ENCODE measurements at places on chromosomes 1 and 21.

GRCh38 chr1:55723001-55723400 lies 507.8 kb upstream of the USP24 start:
- DNase-seq, result no peak

DNA sequence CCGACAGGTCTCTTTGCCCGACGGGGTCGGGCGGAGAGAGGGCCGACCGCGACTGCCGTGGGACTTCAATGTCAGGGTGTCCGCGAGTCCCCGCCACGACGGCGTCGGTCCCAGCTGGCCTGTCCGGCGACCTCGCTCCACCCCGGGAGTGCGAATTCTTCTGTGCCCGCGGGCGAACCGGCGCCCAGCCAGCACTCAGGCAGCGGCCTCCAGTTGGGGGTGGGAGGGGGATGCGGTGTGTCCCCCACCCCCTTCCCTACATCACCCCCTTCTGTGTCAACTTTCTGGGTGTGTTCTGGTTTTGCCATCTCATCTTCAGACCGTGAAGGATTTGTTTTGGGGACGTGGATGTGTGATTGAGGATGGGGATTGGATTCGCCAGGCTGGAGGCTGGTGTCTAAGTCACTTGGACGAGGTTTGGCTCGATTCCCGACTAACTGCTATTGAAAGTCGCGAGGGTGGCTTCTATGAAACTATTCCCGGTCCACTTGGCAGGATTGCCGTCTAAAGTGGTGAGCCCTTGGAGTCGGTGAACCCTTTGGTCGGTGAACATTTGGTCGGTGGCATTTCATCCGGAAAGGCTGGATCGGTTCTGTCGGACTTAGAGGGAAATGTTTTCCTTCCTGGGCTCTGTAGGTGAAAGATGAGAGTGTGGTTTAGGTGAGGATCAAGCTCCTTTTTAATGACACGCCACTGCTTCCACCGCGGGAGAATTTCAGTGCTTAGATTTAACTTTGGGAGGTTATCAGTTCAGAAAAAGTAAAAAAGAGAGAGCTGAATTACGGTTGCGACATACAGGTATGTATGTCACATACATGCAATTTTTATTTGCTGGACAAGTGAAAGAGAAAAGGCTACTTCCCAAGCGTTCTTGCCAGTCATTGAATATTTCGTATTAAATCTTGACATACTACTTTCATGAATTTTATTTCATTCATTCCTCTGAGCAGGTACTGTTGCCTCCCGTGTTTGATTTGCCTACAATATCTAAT lies 771 bp downstream of the ABCD3 start:
- DNase-seq, result peak; percentile 48

GRCh38 chr1:21126324-21126723 lies 50.4 kb downstream of the EIF4G3 start:
- DNase-seq, result peak; percentile 7

- DNase-seq, result no peak
Observed at GRCh38 chr1:164613176-164613575, 54.2 kb downstream of the PBX1 start.

DNA sequence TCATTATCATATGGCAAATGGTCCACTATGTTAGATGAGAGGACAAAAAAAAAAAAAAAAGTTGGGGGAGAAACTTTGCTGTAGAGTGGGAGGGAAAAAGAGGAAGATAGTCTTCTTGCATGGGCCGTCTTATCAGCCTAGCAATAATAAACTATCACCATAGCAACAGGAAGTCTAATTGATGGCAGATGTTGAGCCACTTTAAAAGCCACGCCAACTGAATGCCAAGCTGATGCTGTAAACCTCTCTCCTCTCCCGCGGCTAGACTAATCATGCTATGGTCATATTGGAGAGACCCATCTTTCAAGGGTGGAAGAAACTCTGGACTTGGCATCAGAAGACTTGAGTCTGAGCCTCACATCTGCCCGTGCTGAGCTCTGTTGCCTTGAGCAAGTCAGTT lies 122.2 kb upstream of the HOOK1 start:
- DNase-seq, result peak; percentile 6

GRCh38 chr1:16155537-16156410 lies at the start of gene EPHA2:
EPHA2 (minus strand) TSS chr1:16156069; CDS start chr1:16155932, 137 bp downstream.
- peak; percentile 89 for DNase-seq

DNA sequence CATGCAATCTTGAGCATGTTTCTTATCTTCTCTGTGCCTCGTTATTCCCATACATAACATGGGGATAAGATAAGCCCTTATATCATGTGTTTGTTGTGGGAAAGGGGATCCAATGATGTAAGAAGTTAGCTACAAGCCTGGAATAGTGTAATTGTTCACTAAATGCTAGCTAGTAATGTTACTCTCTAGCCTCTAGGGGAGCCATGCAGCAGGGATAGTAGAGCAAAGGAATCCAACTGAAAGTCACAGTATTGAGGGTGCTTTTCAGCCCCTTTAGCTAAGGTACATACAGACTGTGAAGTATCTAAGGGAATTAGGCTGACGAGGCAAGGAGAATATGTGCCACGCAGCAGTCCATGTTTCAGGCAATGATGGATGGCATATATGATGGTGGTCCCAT lies 46.9 kb downstream of the IL23R start:
- DNase-seq, result no peak

GRCh38 chr1:204568576-204569315 lies 52.5 kb downstream of the MDM4 start:
- DNase-seq, result no peak

DNA sequence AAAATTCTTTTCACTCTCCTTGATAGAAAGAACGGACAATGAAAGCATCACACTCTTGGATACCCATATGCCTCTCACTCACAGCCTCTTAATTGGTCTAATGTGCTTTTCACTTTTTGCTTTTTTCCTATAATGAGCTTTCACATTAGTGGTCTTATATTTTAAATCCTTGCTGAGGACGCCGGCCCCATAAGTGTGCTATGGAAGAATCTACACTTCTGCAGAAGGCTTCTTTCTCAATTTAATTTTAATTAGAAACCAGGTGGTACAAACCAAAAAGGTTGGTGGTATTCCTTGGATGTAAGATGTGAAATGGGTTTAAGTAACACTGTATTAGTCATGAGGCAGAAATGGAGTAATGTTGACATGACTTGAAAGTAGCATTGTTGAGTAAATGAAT lies 190.6 kb upstream of the NFIA start:
- DNase-seq, result no peak

DNA sequence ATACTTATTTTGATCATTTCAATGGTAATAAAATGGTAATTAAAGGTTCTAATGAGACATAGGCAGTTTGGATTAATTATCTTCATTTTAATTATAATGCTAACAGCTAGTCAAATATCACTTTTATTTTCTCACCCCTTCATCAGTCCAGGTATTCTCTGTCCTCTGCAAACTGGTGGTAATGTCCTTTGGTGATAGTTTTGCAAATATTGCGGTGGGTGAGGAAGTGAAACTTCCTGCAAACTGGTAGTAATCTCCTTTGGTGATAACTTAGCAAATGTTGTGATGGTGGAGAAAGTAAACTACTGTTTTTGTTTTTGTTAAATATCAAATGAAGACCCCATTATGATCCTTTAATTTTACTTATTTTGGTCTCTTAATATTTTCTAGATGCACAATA lies 209.0 kb downstream of the AMY1C start:
- no peak for DNase-seq

DNA sequence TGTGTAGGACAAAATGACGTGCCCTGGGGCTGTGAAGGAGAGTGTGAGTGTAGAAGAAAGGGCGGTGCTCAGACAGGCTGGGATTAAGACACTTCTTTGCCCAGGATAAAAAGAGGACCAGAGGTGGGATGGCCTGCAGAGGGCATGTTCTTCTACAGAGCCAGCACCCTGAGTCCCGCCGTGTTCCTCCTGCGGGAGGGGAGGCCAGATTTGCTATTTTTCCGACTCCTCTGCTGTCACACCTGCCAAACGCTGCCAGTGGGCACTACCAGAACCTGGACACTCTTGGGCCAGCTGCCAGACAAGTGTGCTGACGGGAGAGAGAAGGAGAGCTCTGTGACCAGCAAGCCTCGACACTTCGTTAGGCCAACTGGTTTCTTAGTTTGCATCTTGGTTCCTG lies 206.4 kb downstream of the PLD5 start:
- peak; percentile 1 for DNase-seq

DNA sequence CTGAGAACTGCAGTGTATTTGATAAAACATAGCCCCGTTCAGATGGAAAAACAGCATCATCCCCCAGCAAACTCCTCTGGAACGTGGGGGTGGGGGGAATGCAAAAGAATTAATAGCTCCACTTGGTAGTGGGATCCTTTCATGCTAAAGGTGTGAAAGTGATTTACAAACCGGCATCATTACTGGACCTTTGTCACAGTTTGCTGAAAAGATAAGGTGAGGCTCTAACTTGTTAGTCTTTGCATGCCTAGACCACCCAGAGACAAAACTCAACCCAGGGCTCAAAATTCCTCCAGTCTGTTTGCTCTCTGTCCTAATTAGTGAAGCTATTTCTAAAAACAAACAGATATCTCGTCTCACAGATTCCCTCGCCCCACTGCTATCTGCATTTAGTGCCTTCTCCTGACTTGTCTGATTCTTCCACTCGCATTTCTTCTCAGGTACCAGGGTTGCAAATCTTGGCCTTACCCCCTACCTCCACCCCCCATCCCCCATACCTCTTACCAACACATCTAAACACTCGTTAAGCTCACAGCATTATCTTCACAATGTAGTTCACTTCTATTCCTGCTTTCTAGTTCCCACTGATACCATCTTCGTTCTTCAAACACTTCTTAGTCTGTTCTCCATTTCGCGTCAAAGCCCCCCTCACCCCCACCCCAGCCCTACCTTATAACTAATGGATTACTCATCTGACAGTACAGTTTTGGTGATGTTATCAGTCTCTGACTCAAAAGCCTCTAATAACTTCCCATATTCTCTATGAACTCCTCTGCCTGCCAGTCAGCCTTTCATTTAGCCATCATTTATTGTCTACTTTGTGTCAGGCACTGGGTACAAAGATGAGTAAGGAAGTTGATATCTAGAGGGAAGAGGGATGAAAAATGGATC lies 11.8 kb downstream of the IER5 start:
- DNase-seq, result no peak

- DNase-seq, result no peak
Observed at GRCh38 chr1:239630767-239631166, 244.4 kb downstream of the CHRM3 start.

GRCh38 chr1:184418652-184419349 lies 32.0 kb downstream of the C1orf21 start:
- no peak for DNase-seq

GRCh38 chr1:190736971-190737590 lies 259.4 kb upstream of the BRINP3 start:
- no peak for DNase-seq

DNA sequence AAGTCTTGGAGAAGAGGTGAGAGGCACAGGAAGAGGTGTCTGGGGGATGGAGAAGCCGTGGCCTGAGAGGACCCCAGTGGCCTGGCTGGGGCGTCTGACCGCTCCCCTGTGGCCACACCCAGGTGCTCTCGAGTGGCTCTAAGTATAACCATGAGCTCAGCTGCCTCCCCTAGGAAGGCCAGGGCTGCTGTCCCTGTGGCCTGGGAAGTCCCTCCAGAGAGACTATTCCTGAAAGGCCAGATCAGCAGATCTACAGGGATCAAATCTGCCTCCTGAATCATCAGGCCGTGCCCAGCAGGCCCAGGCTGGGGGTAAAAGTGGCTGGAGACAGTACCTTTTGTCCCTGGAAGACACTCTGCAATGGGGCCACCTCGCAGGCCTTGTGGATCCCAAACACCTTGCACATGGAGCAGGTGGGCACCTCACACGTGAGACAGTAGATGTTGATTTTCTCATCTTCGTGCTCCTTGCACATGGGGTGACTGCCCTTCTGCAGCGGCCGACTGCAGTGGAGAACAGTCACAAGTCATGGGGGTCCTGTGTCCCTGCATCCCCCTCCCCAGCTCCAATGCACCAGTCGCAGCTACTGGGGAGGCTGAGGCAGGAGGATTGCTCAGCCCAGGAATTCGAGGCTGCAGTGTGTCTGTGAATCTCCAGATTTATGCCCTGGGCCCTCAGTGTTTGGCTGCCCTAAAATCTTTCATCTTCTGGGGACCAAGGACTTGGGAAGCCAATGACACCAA lies 6.4 kb downstream of the TRIM63 start:
- no peak for DNase-seq

DNA sequence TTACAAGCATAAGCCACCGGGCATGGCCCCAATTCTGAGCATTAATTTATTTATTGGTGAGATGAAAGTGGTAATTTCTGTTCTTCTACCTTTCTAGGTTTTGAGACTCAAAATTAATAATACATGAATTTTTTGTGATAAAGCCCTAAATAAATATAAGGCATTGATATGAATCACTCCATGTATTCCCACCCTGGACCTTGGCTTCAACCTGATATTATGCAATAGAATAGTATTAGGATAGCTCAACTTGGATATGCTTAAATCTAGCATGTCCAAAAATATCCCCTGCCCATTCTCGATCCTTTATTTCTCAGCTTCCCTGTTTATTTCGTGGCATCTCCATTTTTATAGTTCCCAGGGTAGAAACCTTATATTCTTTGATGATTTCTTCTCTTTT lies 2.5 kb downstream of the AGL start:
- DNase-seq, result no peak

- peak; percentile 45 for DNase-seq
Observed at GRCh38 chr21:41612674-41613532, 104.9 kb upstream of the TMPRSS2 start.

DNA sequence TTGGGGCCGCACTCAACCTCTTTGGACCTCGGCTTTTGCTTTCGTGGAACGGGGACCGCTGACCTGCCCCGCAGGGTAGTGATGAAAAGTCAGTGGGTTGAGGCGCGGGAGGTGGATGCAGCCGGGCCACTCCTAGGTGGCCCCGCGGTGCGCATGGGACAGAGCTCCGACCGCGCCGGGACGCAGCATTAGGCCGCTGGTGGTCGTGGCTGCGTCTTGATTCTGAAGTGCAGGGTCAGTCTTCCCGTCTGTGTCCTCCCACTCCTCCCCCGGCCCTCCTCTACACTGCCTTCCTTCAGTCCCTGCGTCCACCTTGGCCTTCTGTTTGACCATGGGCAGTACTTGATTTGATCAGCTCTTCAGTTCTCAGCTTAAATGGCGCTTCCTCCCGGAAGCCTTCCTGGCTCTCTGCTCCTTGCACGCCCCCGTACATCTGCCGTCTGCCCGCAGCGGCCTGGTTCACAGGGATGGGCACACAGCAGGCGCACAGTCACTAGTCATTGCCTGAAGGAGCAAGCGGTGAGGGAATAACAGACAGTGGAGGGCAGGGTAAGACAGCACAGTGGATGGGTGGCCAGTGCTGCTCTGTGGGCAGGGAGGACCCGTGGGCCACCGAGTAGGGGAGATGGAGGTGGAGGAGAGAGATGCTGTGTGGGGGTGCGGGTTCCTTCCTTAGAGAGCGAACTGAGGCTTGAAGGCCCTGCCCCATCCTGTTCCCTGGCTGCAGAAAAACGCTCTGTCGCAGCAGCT lies 633 bp downstream of the THEMIS2 start:
- DNase-seq, result no peak

GRCh38 chr1:27446496-27447020 lies 43.4 kb downstream of the WASF2 start:
- no peak for DNase-seq

- no peak for DNase-seq
Observed at GRCh38 chr1:166603296-166603695, 236.0 kb upstream of the POGK start.
